ENCODE measurements at places on chromosomes 12 and 14.

- DNase-seq: no peak
Measured at GRCh38 chr12:122155705-122156104, 18.3 kb downstream of the IL31 start.

DNA sequence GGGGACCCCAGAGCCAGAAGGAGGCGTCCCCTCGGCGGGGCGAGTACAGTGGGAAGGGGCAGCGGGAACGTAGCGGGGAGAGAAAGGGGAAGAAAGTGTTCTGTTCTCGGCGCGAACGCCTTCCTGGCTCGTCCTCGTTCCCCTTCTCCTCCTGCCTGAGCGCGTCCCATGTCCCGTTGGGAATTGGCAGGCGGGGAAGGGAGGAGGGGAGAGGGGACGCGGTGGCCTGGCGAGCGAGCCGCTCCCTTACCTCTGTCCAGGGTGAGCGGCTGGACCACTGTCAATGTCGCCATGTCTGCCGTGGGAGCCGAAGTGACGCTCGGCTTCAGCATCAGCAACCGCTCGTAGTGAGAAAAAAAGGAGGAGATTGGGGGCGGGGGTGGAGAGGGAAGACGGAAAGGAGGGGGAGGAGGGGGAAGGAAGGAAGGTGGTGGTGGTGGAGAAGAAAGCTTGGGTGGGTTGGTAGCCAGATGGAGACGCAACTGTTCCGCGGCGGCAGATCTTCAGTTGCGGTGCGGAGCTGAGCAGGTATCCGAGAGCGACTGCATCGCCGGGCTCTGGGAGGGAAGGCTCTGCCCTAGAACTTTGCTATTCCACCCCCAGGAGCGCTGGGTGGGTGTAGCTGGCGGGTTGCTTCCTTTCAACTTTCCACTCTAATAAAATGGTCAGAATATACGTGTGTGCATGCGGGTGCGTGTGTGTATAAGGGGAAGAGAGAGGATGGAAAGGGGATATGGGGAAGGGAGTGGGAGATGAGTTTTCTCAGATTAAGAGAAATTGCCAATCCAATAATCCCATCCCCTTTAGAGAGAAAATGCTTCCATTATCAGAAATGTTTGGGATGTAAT, at the start of gene LIN7A:
Gene LIN7A, minus strand, starts transcription at position 544 of the 848 bp plus-strand sequence. Its CDS starts 212 bp downstream, at position 332.
- peak; percentile 73 for DNase-seq

GRCh38 chr12:62192903-62193250, 67.3 kb upstream of the USP15 start:
- DNase-seq: peak; percentile 3

DNA sequence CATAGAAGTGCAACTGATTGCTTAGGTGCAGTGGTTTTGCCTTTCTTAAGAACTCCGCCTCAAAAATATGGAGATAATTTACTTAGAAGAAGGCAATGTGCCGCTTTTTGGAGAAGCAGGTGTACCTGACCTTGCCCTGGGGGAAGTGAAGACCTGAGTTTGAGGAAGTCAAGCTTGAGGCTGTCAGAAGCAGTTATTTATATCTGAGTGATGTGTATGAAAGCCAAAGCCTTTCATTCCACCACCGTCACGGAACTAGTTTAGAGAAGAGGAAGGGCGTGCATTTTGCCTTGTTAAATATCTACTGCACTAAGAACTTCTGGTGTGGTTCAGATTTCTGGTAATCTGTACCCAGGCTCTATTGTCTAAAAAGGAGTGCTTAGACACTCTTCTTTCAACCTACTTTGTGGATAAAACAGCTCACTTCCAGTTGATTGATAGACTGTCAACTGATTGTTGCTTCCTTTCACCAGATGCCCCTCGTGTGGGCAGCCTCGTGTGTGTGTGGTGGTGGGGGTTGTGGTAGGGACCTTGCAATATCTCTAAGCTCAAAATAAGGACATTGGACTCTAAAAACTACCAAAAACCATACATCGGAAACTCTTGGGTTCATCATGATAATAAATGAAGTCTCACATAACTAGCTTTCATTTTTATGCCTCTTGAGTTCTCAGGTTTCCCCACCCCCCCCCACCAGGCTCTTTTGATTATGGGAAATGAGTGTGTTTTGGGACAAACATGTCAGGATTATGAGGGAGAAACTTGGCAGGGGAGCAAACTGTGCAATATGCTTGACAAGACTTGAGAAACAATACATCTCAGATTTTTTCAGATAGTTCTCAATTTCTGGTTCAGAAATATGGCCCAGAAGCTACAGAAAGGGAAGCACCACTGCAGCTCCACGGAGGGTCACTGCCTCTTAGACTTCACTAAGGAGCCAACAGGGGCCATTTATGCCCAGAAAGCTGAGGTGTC, 78.6 kb downstream of the ARF6 start:
- DNase-seq: no peak

GRCh38 chr14:65006261-65006721, 19.6 kb downstream of the FNTB start:
- DNase-seq: no peak

- no peak for DNase-seq
Measured at GRCh38 chr12:122107261-122107660, 28.7 kb downstream of the MLXIP start.

DNA sequence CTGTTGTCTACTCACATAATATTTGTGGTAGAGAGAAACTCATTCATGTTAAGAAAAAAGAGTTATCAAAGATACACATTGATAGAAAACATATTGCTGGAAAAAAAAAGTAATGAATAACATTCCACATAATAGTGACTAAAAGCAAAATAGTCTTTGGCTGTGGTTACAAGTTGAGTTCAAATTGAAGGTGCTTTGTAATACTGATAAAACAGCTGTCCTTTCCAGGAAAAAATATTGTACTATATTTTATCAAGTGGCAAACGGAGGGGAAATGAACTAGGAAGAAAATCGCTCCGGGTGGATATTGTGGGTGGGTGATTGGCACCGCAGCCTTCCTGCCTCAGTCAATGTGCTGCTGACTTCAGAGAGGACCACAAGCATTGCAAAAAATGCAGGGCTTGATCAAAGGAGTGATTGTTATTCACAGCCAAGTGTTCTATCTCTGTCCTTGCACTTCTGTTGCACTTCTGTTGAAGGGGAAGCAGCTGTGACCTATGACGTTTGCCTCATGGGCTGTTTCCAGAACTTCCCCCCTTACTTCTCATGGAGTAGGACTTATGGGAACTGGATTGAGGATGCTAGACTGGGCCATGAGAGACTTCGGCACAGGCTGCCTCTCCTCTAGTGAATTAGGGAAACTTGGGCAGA, 114.4 kb downstream of the VRK1 start:
- DNase-seq: no peak

DNA sequence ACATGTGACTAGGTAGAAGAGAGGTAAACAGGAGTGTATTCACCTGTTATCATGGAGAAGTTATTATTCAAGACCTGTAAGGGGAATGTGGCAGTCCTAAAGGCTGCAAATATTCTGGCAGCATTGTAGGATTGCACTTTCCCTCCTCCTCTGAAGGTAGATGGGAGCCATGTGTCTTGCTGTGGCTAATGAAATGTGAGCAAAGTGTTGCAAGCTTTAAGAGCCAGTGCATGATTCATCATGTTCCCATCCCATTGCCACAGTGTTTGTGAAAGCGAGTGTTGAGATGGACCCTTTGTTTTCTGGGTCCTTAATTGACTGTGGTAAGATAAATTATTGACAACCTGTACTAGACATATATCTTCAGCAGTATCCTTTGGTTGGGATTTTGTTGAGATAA, 128.7 kb downstream of the RGS6 start:
- DNase-seq: no peak

GRCh38 chr14:101286271-101287018, 274.9 kb upstream of the DIO3 start:
- DNase-seq: no peak

- DNase-seq: no peak
Measured at GRCh38 chr12:131017477-131017991, 63.8 kb downstream of the ADGRD1 start.

GRCh38 chr12:75656648-75657047, 145.2 kb upstream of the KRR1 start:
- DNase-seq: no peak

- no peak for DNase-seq
Measured at GRCh38 chr12:66247741-66248140, 54.6 kb upstream of the HELB start.

DNA sequence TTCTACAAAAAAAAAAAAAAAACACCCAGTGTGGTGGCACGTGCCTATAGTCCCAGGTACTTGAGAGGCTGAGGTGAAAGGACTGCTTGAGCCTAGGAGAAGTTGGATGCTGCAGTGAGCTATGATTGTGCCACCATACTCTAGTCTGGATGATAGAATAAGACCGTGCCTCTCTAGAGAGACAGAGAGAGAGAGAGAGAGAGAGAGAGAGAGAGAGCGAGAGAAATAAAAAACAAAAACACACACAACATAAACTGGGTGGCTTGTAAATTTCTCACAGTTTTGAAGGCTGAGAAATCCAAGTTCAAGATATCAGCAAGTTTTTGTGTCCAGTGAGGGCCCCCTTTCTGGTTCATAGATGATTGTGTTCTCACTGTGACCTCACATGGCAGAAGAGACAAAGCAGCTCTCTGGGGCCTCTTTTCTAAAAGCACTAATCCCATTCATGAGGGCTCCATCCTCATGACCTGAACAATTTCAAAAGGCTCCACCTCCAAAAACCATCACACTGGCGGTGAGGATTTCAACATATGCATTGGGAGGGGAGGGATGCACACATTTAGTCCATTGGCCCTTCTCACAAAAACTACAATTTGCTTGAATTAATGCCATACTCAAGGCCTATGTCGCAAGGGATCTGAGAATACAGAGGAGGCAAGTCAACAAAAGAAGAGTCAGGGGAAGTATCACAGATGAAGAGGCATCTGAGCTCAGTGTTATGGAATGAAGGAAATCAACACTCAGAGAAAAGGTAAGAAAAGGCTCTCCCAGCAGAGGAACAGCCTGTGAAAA, 94.9 kb downstream of the PPM1H start:
- DNase-seq: no peak

- no peak for DNase-seq
Measured at GRCh38 chr14:99951085-99951484, 114.1 kb upstream of the EVL start.

GRCh38 chr14:89418976-89419375, 1.9 kb upstream of the FOXN3 start:
- no peak for DNase-seq

DNA sequence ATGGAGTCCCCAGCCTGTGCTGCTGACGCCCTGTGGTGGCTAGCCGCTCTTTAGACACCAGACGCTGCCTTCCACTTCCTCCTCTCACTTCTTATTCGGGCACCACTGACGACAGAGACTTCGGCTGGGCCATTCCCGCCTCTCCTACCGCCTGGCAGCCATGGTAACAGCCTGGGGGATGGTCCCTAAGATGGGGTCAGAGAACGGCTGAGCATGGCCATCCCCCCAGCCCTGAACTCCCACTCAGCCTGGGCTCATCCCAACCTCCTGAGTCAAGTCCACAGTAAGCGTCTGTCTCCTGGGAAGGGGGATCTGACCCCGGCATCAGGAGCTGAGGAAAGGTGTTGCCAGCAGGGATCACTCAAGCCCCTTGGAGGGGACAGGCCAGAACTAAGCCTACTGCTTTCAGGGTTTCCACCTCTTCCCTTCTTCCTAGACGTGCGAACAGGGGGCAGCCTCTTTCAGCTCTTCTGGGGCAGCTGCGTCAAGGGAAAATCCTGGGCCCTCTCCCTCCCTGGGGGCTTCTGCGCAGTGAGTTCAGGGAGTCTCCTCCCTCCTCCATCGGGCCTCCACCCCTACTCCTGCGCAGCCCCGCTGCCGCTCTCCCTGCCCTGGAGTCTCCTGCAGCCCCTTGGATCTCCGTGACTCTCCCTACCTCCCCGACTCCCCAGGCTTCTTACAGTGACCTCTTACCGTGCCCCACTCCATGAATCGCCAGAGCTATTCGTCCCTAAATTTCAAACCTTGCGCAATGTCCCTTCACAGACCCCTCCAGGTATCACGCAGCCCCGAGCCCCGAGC, 643 bp upstream of the TAMALIN start:
- peak; percentile 58 for DNase-seq

- DNase-seq: no peak
Measured at GRCh38 chr12:57138526-57139272, 8.7 kb downstream of the LRP1-AS start.

DNA sequence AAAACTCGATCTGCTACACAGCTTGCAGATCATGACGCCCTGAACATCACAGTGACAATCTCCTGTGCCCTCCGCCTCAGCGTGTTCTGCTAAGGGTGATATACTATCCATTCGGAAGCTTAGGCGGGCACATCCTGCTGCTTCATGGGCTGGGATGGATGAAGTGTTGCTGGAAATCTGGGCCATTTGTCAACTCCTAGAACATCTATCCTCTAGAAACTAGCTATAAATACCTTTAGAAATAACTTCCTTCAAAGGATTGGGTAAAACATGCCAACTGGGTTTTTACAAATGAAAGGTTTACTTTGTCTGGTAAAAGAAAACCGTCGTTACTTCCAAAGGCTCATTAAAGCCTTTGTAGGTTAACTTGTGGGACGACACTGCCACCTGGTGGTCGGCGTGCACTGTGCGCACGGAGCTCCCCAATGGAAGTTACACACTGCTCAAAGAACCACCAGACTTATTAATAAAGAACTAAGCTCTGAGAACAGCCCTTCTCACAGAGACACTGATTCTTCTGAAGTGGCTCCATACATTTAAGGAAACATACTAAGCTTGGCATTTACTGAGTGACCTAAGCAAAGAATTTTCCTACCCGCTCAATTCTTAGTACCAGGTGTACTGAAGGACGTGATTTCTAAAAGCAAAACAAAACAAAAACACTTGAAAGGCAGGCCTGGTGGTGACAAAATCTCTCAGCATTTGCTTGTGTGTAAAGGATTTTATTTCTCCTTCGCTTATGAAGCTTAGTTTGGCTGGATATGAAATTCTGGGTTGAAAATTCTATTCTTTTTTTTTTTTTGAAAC, 21.6 kb upstream of the CACNA2D4 start:
- peak; percentile 83 for DNase-seq

DNA sequence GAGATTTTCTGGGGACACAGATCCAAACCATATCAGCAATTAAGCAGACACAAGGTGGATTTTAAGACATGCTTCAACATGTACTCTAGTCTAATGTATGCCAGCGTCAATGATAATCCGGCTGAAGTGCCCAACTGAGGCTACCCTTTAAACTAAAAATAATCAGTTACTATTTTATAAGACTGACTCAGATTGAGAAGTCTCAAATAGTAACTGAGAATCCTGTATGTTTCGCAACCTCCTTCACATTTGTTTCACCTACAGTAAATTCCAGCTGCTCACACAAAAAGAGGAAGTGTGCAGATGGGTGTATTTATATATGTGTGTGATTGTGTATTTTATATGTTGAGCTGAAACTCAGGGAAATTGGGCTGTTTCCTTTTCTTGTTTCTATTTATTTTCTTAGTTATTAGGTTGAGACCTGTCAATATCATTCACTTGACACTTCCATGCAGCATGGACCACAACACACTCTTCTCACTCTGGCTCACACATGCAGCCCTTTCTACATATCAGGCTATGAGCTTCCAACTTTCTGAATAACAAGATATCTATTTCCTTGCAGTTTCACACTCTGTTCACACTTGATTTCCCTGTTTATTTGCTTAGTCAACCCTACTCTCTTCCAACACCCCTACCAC, 1224.9 kb upstream of the TMEM132C start:
- DNase-seq: no peak

- no peak for DNase-seq
Measured at GRCh38 chr14:102029956-102030355, 56.9 kb downstream of the HSP90AA1 start.
